Natural killer cell treated with Interleukin-12 subunit alpha and Interleukin-12 subunit beta and Interleukin-15 and Interleukin-18, amount 100 ng/mL, for 72 hours (primary cell): ENCODE measurements at places on chromosomes 11 and 22. TPM values are rescaled to one million over a fixed set of nuclear protein-coding genes. Genes with fewer than 3 reads are reported as not detected.

The ART1 gene
- not detected for total RNA-seq

The DDTL gene
- total RNA-seq: not detected

The CASP1 gene
- 43.8 TPM for total RNA-seq

The FOLH1 gene
- not detected for total RNA-seq

The ASCL2 gene
- 5.3 TPM for total RNA-seq

The CRYBA4 gene
- not detected for total RNA-seq

The SCYL1 gene
- total RNA-seq: 84.5 TPM

The KIRREL3 gene
- not detected for total RNA-seq

The RSF1 gene
- 68.5 TPM for total RNA-seq

The APOL6 gene
- total RNA-seq: 142 TPM

The CPT1A gene
- total RNA-seq: 32.3 TPM

The TUG1 gene
- 71.1 TPM for total RNA-seq

The LRRC10B gene
- total RNA-seq: not detected

The SREBF2 gene
- 211 TPM for total RNA-seq

The FGF19 gene
- not detected for total RNA-seq

The CLDN5 gene
- total RNA-seq: not detected

The SLC7A4 gene
- total RNA-seq: not detected

The NPAS4 gene
- total RNA-seq: not detected

The KCNQ1OT1 gene
- 0.52 TPM for total RNA-seq

The TEF gene
- total RNA-seq: 4.3 TPM

The GAL3ST1 gene
- not detected for total RNA-seq

The DEUP1 gene
- total RNA-seq: not detected

The RAB36 gene
- total RNA-seq: 2.1 TPM

The CRYBB3 gene
- 0.78 TPM for total RNA-seq

The TSPAN32 gene
- 9.9 TPM for total RNA-seq

The LMO1 gene
- not detected for total RNA-seq

The TSSK2 gene
- total RNA-seq: 0.39 TPM

The MOGAT2 gene
- total RNA-seq: not detected

The PAX6 gene
- total RNA-seq: not detected

The PRR33 gene
- not detected for total RNA-seq

The OR10D3 gene
- not detected for total RNA-seq

The DKK3 gene
- total RNA-seq: not detected

The CDC42BPG gene
- 0.59 TPM for total RNA-seq

The F2 gene
- total RNA-seq: 0.17 TPM

The OR8G5 gene
- total RNA-seq: not detected

The FZD4 gene
- total RNA-seq: 0.17 TPM

The LUZP2 gene
- not detected for total RNA-seq

The DCPS gene
- 46.7 TPM for total RNA-seq

The CDC42EP1 gene
- total RNA-seq: 1.9 TPM

The NLRP14 gene
- total RNA-seq: not detected

The ROBO3 gene
- 5.3 TPM for total RNA-seq

The TMEM135 gene
- 40.3 TPM for total RNA-seq

The TMEM25 gene
- total RNA-seq: 9.8 TPM

The LRFN4 gene
- total RNA-seq: 7.9 TPM

The APOBEC3C gene
- total RNA-seq: 78.5 TPM

The PYGM gene
- total RNA-seq: 5.6 TPM

The C11orf21 gene
- 7.2 TPM for total RNA-seq

The WT1 gene
- not detected for total RNA-seq

The CCDC15 gene
- 2.7 TPM for total RNA-seq

The MFRP gene
- total RNA-seq: not detected

The FOXRED2 gene
- 25.5 TPM for total RNA-seq

The ISX gene
- total RNA-seq: not detected

The CSNK2A3 gene
- total RNA-seq: not detected

The ACTN3 gene
- total RNA-seq: 0.12 TPM

The INS gene
- not detected for total RNA-seq
